ENCODE measurements at places on chromosomes 16 and 17.

- DNase-seq = no peak
Observed at GRCh38 chr16:57787519-57787905, 14.8 kb downstream of the KIFC3 start.

DNA sequence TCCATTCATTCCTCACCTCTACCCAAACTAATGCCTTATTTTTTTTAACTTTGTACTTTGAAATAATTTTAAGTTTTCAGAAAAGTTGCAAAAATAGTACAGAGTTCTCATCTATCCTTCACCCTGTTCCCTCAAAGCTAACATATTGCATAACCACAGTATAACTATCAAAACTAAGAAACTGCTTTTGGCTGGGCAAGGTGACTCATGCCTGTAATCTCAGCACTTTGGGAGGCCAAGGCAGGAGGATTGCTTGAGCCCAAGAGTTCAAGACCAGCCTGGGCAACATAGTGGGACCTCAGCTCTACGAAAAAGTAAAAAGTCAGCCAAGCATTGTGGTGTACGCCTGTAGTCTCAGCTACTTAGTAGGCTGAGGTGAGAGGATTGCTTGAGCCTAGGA is 147.7 kb downstream of the SKAP1 start:
- DNase-seq = no peak

- no peak for DNase-seq
Observed at GRCh38 chr16:3640207-3640606, 14.3 kb upstream of the DNASE1 start.

DNA sequence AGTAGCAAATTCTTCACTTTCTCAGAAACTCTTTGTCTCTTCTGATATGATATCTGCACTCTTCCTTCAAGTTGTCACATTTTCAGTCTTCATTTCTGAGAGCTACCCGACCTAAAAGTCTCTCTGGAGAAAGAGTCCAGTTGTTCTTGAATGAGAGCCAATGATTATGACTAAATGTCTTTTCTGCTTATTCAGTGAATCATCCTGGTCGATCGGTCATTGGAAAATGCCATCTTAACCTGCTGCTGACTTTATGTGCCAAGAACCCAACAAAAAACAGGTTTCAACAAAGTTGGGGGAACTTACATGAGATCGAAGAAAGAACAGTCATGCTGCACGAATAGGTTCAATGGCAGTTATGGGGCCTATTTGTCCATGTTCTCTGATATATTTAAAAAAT is 15.9 kb downstream of the SOX9 start:
- DNase-seq = no peak

DNA sequence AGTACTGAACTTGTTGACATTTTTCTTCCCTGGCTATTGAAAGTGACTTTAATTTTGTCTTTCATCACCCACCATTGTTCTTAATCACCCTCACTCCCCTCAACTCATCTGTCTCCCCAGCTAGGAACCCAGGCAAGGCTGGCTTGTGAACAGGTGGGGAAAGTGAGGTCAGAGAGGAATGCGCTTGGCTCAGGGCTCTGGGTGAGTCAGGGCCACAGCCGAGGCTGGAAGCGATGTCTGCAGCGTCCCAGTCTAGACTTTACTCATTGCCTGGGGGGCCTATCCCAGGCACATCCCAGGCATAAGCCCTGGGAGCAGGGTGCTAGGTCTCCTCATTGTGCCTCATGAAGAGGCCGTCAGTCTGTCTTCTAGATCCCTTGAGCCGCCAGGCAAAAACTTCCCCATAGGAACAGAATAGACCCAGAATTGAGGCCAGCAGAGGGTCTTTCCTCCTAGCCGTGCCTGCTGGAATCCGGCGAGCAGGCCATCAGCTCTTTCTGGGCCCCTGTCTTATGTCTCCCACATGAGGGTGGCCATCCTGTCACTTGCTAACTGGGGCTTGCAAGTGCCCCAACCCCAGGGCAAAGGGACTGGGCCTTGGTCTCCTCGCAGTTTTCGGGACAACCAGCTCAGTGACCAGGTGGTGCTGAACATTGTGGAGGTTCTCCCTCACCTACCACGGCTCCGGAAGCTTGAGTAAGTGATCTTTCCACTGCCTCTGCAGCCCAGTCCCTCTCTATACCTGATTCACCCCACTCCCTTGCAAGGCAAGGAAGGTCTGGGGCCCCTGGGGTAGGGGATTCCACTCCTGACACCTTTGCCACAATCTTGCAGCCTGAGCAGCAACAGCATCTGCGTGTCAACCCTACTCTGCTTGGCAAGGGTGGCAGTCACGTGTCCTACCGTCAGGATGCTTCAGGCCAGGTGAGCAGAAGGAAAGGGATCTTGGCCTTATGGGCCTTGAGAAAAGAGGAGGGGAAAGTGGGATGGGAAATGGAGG is 40.1 kb downstream of the NLRC5 start:
- no peak for DNase-seq

DNA sequence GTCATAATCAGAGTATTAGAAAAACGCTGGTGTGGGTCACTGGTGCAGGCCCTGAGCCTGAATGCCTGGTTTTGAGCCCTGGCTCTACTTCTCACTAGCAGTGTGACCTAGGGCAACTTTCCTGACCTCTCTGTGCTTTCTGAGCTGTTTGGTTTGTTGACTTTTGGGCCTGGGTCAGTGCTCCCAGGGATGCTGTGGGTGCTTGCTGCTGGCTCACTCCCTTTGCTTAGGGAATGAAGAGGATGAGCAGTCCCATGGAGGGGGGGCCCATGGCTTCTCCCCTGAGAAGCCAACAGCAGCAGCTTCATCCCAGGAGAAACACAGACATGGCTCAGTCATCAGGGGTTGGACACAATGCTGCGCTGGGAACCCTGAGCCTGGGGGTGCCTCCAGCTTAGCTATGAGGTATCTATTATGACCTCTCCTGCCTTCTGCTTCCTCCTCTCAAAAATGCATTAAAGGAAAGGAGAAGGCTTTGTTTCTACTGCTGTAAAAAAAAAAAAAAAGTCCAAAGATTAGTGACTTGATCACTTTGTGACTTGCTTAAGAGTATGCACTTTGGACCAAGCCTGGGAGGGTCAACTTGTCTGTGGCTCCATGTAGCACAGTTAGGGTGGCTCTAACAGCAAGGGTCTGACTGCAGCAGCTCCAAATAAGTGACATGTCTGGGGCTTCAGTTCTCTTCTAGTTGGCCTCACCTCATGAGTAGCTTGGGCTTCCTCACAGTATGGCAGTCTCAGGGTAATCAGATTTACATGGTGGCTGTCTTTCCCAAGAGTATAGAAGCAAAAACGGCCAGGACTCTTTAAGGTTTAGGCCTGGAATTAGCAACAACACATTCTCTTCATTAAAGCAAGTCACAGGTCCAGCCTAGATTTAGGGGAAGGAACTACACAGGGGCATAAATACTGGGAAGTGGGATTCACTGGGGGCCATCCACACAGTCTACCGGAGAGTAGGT is 13.0 kb downstream of the NKD1 start:
- DNase-seq = no peak

- DNase-seq = no peak
Observed at GRCh38 chr17:18981642-18982424, 22.7 kb downstream of the FAM83G start.

GRCh38 chr17:75896415-75897159 is at the start of gene TRIM65:
Gene TRIM65, minus strand, starts transcription at chr17:75896951. Its CDS starts 14 bp downstream, at chr17:75896937.
- peak; percentile 96 for DNase-seq

DNA sequence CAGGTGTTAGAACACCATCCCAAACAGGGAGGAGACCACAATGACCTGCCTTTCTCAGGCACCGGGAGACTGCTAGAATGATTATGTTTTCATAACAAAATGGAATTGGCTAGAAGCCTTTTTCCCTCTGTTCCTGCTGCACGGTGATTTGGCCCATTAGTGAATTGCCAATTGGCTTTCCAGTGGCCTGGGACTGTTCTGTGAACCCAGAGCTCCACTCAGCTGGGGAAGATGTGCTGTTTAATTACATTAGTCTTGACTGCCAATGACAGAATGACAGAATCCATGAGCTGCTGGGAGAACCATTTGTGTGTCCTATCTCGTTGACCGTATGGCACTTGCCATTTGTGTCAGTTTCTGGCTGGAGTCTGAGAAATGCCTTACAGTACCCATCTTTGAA is 242.9 kb downstream of the CDH11 start:
- DNase-seq = no peak

DNA sequence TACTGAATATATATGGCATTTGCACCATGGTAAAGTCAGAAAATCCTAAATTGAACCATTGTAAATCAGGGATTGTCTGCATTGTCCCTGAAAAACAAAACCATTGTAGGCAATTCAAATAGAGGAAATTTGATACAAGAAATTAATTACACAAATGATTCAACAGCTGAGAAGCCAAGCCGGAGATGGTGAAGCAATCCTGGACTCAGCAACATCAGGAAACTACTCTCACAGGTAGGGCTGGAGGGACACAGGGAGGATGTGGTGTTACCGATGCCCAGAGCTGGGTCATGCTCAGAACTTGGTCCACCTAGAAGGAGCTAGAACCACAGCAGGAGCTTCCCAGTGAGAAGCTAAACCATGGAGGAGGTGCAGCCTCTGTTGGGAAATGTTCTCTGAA is 18.5 kb upstream of the SCNN1B start:
- no peak for DNase-seq

- no peak for DNase-seq
Observed at GRCh38 chr17:57259817-57260216, 3.5 kb downstream of the MSI2 start.

DNA sequence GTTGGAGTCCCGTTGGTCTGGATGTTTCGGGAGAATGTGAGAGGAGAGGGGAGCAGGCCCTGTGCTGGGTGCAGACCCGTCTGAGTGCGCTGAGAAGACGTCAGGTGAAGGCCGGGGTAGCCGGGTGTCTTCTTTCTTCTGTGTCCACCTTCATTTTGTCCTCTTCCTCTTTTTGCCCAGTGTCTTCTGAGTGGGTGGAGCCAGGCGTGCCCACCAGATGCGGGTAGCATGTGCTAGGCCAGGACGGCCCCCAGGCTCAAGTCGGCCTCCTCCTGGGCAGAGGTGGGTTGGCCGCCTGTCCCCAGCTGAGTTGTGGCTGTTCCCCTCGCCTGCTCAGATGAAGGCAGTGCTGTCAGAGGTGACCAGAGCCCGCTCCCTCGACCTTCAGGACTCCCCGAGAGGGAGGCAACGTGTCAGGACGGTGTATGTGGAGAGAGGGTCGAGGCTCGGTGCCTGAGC is 3.5 kb downstream of the METRNL start:
- DNase-seq = no peak

GRCh38 chr17:66123163-66123562 is 68.8 kb downstream of the CEP112 start:
- no peak for DNase-seq

DNA sequence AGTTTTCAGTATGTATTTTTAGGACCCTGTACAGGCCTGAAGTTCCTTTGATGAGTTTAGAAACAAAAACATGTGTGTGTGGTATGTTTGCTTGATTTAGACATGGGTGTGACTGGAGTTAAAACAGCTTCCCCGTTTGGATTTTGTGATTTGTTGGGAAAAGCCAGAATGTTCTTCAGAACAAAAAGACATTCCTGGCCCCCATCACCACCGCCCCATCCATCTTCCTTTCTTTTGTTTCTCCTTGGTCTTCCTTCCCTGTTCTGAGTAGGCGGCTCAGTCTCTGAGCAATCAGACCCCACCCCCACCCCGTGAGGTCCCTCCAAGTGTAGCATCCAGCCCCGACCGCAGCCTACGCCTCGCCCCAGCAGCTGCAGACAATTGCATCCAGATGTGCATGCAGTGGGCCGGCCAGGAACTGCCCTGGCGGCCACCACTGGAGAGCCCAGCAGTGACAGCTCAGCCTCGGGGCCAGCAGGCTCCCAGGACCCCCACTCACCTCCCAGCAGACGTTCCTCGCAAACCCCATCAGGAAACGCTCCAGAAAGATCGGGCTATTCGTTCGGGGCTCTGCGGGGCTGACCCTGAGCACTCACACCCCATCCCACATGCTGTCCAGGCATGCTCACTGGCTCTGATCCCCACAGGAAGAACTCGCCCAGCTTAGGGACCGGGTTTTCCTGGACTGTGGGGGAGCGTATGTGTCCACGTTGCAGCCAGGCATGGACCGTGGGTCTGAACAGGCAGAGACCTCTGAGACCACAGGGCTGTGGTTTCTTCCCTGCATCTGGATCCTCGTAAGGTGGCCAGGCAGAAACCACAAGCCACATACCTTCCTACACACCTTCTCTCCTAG is 99.8 kb upstream of the CDH5 start:
- DNase-seq = no peak

DNA sequence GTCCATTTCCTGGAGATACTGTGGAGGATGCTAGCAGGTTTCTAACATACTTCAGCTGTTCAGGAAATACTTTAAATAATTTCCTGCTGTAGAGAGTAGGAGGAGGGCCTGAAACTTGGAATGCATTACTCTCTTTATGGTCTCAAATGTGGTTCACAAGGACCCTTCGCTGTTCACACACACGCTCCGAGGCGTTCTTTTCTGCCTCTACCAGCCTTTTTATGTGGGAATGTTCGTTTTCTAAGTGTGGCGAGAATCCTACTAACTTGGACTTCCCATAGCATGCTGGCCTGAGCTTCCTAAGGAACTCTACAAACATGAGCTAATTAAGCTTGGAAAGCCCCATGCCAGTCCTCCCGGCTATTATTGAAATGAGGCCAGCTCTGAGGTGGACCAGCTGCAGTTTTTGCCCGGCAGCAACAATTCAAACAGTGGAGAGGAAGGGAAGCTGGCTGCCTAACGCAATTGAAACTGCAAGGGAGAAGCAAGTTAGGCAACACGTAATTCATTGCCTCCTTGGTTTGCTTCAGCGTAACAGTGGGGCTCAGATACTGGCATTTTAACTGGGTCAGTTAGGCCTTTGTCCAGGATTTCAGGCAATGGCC is 18.9 kb downstream of the KPNA2 start:
- no peak for DNase-seq

All from GM13977 (cell line).